ENCODE measurements at places on chromosomes 13 and 19.
A peak's percentile ranks its signal among the peaks of the same experiment; 100 is the strongest.

DNA sequence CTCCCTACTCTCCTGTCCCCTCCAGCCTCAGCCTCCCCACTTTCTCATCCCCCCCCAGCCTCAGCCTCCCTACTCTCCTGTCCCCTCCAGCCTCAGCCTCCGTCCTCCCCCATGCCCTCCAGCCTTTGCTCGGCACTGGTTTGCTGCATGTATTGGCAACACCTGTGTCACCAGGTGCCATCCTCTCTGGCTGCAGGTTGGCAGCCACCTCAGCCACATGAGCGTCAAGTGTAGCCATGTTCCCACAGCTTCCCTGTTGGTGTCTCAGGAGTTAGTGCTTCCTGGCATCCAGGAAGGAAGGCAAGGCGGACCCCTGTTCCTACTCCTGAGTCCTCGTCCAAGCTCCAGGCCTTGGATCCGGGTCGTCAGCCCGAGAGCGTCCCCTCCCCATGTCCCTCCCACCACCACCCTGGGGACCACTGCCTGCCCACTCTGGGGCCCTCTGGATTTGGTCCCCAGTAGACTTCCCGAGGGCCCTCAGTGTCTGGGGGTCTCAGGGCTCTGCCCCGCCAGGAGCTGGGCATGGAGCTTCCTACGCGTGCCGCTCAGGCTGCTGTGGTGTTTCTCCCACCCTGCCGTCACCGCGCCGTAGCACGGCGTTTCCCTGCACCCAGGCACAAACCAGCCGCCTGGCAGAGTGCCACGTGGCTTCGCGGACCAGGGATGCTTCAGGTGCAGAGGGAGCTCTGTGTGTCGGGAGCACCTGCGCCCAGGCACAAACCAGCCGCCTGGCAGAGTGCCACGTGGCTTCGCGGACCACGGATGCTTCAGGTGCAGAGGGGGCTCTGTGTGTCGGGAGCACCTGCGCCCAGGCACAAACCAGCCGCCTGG is 128.3 kb upstream of the MCF2L start:
- DNase-seq = no peak

- DNase-seq = no peak
Measured at GRCh38 chr19:5261156-5261890, 79.3 kb downstream of the PTPRS start.

- no peak for DNase-seq
Measured at GRCh38 chr13:95304453-95304852, 3.2 kb upstream of the ABCC4 start.

- DNase-seq = no peak
Measured at GRCh38 chr13:21402586-21403307, 56.4 kb downstream of the ZDHHC20 start.

DNA sequence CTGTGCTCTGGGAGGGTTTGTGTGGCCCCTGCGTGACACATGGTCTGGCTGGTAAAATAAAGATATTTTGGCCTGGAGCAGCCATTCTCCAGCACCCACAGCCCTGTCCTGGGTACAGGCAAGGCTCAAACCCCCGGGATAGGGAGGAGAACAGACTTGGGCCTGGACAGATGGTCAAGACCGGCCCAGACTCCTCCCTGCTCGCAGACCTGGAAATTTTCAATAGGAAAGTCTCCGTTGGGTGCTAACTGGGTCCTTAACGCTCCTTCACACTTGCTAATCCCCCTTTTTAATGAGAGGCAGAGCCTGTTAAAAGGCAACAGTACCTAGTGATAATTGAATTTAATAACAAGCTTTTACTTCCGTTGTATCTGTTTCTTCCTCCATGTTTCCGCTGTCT is 2.5 kb downstream of the PALM start:
- DNase-seq = no peak

- no peak for DNase-seq
Measured at GRCh38 chr19:15404097-15404779, 14.6 kb downstream of the AKAP8L start.

- peak; percentile 15 for DNase-seq
Measured at GRCh38 chr19:38862321-38863059, 12.7 kb upstream of the HNRNPL start.

DNA sequence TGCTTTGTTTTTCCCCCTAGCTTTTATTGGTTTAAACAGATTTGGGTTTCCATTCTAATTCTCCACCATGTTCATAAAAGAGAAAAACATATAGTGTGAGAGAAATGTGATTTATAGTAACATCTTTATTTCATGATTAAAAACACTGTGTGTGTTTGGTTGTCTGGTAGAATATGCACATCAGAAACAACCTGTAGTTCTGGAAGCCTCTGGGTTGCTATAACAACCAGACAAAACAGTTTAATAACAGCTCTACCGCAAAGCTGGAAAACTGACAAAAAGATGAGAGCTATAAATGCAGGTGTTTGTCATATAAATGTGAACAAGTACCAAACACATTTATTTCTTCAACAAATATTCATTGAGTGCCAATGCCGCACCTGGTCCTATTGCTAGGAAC is 9.8 kb downstream of the KBTBD6 start:
- no peak for DNase-seq

DNA sequence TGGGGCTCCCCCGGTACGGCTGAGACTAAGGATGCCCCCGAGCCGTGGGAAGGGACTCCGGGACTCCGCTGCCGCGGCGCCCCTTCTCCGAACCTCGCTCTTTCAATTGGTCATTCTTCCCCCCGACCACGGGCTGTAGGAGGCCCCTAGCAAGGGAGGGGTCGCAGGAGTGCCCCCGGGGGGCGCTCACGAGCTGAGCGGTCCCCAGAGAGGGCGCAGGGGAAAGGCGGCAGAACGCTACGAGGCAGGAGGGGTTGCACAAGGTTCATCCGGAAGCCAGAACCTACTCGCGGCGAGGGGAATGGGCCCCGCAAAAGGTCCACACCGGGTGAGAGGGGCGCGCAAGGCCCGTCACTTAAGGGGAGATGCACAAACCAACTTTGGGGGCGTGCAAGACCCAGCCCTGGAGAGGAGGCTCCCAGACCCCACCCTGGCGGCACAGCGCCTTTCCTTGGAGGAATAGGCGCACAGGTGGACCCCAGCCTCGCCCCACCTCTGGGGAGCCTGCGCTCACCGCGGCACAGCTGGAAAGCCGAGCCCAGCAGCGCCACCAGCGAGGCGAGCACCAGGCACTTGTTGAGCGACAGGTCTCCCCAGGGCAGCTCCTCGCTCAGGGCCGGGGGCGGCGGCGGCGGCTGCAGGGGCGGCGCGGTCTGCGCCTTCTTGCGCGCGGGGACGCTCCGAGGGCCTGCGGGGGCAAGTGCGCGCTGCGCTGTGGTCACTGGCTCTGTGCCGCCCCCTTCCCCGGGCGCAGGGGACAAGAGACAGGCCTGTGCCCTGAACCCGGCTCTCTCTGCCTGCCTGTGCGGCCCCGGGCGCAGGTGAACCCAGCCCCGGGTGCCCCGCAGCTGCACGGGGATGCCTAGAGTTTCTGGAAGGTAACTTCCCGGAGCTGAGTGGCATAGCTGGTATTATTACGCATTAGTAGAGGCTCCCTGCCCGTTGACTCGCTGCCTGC is 2.8 kb downstream of the JSRP1 start:
- DNase-seq = no peak

GRCh38 chr13:29471551-29471950 is 123.9 kb downstream of the SLC7A1 start:
- DNase-seq = no peak

- DNase-seq = no peak
Measured at GRCh38 chr13:76976490-76976889, 15.4 kb upstream of the CLN5 start.

- no peak for DNase-seq
Measured at GRCh38 chr19:28289295-28290063, 923.5 kb downstream of the UQCRFS1 start.

- DNase-seq = no peak
Measured at GRCh38 chr13:113611996-113612395, 27.4 kb downstream of the TFDP1 start.

DNA sequence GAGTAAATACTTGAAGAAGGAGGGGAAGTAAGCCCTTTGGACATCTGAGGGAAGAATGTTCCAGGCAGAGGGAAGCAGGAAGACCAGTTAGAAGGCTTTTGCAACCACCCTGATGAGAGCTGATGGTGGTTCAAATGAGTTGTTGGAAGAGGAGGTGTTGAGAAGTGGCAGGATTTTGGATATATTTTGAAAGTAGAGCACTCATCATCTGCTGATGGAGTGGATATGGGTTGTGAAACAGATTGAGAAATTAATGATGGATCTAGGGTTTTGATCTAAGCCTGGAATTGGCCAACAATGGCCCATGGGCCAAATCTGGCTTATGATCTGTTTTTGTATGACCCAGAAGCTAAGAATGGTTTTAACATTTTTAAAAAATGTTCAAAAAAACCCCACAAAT is 230.7 kb downstream of the NDFIP2 start:
- DNase-seq = no peak

- DNase-seq = no peak
Measured at GRCh38 chr13:109379930-109380329, 406.5 kb downstream of the IRS2 start.

DNA sequence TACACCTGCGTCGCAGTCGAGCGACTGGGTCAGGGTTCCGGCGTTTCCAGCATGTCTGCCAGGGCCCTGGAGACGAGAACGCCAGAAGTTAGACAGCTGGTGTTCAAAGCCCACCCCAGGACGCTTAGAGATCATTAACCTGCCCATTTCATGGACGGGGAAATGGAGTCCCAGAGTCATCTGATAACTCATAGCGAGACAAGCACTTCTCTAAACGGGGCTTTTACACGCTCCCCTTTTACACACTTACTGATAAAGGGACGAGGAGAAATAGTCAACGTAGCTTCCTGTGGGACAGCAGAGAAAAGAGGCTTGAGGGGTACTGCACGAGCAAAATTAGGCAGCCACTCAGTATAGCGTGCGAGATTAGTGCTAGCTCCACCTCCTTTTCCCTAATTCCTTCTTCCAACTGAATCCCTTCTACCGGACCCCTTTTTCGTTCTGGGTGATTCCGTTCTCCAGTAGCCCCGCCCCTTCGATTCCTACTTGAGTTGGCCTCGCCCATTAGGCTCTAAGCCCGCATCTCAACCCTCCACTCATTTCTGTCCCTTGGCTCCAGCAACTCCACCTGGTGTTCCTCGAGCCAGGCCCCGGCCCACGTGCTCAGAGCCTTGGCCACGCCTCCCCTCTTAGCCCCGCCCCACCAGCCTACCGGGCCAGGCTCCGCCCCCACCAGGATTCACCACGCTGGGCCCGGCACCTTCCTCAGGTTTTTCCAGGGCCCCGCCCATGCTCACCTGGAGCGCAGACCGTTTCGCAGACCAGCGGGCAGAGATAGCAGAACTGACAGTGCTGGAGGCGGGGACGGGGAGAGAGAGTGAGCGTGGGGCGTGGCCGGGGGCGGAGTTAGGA is 3.7 kb downstream of the HRC start:
- no peak for DNase-seq

DNA sequence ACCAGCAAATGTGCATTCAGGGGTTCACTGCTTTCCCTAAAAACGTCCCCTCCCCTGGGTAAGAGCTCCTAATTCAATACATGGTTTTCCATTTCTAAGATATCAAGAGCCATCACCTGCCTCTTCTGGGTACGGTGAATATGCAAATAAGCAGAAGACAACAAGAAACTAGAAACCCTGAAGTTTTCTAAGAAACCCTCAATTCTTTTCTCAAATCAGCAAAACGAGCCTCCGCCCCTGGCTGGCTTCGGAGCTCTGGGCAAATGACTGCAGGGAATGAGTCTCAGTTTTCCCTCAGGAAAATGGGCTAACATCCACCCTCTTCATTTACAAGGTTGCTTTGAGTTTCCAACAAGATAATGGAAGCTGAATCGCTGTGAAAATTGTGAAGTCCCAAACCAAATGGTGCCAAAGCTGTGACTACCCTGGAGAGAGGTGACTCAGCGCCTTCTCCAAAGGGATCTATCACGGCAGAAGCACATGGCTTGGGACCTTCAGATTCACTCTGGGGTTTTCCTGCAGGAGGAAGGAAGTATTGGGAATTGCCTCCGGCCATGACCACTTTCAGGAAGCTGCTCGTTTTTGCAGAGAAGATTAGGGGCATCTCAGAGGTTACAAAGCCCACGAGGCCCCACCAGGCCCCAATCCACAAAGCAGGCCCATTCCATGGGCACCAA is 26.6 kb downstream of the KLF2 start:
- DNase-seq = no peak

DNA sequence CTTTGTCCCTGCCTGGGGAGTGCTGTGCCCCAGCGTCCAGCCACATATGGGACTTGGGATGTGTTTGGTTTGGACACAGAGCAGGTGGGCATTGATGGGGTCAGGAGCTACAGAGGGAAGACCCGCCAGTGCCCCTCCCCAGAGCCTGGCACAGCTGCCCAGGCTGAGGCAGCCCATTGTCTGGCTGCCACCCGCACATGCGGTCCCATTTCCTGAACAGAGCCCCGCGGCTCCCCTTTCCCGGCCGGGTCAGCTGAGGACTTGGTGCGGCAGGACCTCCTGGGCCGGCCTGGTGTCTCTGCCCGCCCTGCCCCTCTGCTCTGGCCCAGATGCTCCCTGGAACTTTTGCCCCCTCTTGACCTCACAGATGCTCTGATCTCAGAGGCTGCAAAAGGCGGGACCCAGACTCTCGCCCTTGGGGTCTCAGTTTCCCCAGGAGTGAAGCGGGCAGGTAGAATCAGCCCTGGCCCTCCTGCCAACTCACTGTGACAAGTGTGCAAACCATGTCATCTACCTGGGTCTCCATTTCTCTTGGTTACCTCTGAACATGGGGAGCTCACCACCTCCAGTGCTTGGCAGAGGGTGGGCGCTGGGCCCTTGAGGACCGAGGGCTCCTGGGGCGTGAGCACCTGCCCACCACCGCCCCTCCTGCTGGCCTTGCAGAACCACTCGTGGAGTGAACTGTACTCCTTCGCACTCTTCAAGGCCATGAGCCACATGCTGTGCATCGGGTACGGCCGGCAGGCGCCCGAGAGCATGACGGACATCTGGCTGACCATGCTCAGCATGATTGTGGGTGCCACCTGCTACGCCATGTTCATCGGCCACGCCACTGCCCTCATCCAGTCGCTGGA is 17.8 kb downstream of the HCN2 start:
- DNase-seq = no peak

DNA sequence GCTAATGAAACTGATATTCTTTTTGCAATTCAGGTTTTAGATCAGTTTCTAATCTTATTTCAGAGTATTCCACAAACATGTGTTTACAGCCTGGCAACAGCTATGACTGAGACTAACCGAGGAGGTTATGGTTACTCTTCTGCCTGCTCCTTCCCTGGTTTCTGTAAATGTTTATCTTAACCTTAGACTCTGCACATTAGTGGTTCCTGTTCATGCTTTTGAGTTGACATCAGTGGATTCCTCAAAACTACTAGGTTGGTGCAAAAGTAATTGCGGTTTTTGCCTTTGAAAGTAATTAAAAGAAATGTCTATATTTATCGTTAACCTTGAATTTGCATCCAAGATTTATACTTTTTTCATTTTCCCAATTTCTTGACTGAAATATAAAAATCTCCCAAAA is 237.0 kb upstream of the TSHZ3 start:
- DNase-seq = no peak

GRCh38 chr19:50779504-50780457 is 9.5 kb downstream of the GPR32 start:
- no peak for DNase-seq
